Left hindlimb (tissue), 1 donor: ENCODE measurements at places on chromosomes 1 and 21.

DNA sequence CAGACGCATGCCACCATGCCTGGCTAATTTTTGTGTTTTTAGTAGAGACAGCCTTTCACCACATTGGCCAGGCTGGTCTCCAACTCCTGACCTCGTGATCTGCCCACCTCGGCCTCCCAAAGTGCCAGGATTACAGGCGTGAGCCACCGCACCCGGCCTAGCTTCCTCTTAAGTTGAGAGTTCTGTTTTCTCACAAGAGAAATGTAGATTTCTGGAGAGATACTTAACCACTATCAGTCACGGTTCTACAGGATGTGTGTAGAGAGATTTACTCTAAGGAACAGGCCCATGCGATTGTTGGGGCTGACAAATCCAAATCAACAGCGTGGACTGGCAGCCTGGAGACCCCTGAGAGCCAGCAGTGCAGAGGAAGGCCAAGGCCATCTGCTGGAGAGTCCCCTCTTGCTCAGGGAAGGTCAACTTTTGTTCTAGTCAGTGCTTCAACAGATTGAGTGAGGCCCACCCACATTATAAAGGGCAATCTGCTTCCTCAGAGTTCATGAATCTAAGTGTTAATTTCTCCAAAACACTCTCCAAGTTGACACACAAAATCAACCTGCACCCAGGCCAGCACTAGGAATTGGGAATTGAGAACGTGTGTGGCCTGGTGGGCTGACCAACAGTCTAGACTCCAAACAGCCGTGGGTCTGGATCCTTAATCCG lies 38.7 kb downstream of the CHAF1B start:
- no peak for DNase-seq

DNA sequence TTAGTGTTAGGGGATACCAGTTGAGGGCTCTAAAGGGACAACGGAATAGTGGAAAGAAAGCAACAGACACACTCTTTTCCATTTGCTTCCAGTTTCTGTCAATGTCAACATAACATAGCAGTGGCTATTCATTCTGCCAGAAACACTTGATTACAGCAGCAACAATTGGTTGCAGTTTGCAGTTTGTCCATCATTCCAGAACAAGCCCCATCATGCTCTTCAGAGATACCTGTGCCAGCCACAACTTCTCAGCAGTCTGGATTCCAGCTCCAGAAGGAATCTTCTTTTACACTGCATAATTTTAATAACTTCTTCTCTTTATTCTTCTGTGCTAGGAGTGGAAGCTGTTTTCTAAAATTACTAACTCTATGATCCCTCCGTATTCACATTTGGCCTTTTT lies 1521.4 kb downstream of the PLA2G4A start:
- DNase-seq, result no peak

DNA sequence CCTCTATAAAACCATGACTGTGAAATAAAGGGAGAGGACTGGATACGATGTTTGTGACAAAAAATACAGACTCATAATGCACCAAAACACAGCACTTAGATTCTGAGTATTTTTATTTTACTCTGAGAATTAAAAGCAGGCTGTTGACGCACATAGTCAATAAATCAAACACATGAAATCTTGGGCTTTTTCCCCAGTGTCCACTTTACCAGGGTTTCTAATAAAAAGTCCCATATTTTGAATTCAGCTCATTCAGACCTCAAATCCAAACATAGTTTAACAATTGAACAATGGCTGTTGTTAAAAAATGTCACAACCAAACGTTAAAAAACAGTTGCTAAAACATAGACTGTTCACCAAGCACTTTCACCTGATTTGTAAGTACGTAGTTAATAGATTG lies 553.4 kb downstream of the LTN1 start:
- DNase-seq, result no peak

GRCh38 chr1:42974767-42975437 lies 16.2 kb upstream of the SLC2A1 start:
- no peak for DNase-seq

DNA sequence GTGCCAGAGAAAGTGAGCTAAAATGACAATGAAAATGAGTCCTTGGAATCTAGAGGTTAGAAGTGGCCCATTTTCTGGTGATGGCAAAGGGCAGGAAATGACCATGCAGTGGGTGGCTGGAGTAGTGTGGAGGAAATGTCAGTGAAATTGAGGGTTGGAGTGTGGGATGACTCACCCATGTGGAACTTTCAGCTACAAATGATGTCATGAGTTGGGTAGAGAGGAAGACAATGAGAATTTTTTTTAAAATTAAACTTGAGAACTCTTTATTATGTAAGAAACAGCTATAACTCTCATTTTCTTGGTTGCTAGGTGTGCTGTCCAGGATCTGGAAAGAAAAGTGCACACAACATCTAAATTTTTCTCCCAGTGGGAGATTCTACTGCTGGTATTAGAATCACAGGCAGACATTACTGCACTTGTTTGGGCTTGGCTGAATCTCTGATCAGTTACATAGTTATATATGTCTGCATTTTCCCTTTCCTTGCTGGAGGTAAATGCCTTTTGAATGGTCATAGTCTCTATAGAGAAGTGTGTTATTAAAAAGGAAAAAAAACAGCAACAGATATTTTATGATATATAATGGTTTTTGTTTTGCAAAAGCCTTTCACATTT lies 56.8 kb upstream of the GNG12 start:
- DNase-seq, result peak; percentile 42
